ENCODE measurements at places on chromosomes 11 and 22.

DNA sequence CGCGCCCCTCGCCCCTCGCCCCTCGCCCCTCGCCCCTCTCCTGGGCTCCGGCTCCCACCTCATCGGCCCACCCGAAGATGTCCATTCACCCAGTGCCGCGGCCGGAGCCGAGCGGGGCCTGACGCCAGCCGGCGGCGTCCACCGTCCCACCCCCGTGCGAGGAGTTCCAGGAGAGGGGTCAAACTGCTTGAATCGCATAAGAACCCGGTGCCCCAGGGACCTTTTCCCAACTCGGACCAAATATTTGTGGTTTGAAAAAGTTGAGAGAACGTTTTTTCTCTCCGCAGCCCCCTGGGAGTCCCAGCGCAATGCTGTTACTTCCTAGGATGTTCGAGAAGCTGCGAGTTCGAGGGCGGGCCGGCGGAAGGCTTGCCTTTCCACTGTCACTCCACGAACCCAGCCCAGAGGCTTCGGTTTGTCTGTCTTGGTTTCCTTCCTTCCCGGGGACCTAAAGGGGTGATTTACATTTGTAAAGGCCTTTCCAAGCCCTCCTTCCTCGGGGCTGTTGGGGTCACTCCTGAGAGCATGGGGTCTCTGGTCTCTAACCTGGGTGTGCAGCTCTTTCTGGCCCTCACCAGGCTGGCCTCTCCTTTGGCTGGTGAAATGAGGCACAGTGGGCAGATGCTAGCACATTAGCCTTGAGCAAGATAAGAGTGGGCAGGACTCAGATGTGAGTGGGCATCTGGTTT, 38.0 kb downstream of the ETS1 start:
- DNase-seq, result no peak

DNA sequence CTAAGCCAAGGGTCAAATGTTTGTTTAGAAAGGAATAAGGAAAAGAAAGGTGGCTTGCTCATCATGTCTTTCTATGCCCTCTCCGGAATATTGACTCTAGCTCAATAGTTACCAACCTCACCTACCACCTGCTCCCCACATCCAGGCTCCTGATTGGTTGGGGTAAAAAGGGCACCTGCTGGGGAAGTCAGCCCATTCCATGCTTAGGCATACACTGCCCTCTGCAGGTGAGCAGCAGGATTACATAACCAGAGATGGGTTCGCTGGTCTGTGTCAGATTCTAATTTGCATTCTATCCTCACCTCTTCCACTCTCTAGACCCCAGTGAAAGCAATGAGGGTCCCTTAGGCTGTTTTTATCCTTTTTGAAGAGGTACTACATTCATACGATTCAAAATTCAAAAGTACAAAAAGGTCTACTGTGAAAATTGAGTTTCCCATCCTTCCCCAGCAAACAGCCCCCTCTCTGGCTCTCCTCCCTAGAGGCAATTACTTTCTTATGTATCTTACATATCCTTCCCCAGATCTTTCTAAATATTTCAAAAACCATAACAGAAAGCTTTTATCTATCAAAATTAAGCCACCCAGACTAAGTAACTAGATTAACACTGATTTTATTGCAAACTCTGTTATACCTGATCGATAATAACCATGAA, 98.0 kb upstream of the ASPHD2 start:
- DNase-seq, result peak; percentile 20

GRCh38 chr11:20235164-20235563, 74.9 kb upstream of the DBX1 start:
- DNase-seq, result no peak

- no peak for DNase-seq
Measured at GRCh38 chr11:116231543-116231942, 541.2 kb downstream of the BUD13 start.

GRCh38 chr11:96188243-96189006, 154.6 kb downstream of the MAML2 start:
- peak; percentile 92 for DNase-seq

- DNase-seq, result peak; percentile 94
Measured at GRCh38 chr11:10387206-10388083, 67.6 kb upstream of the AMPD3 start.

GRCh38 chr22:39446239-39446721, 10.5 kb upstream of the MGAT3 start:
- no peak for DNase-seq

DNA sequence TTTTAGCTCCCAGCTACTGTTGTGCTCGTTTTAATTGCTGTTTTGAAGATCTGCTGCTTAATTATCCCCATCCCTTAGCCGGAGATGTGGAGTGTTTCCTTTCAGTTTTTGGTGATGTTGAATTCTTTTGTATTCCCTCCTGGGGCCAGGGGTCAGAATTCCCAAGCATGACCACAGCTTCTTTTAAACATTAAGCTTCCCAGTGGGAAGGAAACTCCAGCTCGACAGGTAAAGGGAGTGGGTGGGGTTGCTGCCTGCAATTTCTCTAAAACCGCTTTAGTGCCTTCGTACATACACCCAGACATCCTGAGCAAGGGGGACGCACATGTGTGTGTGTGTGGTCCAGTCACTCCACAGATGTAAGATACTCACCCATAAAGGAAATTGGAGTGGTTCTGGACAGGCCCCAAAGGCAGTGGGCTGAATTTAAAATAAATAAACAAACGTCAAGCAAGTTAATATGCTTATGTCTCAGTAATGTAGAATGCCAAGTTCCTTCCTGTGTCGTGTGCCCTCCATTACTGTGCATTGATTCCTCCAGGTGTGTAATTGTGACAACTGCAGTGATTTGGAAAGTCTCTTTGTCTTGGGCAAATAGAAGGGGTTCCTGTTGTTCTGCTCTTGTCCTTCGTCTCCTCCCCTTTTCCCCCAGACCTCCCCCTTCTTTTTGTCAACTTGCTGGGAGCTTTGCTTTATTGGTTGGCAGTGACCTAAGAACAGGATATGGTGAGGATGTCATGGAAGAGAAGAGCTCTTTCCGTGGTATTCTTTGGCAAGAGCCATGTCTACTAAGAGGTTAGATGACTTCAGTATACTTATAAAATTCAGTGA, 19.2 kb upstream of the ADSL start:
- DNase-seq, result no peak

- DNase-seq, result no peak
Measured at GRCh38 chr22:43088627-43088983, 586 bp downstream of the TTLL1 start.

DNA sequence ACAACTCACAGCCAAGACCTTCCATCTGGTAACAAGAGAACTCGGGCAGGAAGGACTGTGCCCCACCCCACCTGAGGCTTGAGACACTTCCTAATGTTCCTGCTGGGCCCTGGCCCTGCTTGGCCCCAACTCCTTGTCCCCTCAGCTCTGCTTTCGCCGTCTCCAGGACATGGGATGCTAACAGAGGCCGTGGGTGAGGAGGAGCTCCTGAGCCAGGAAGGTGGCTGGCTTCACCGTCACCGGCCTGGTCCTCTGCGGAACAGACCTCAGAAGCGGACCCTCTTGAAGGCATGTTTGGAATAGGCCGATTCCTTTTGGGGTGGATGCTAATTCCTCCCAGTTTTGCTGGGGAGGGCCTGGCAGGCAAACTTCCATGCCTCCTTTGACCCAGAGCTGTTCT, 154.3 kb downstream of the CACNA1I start:
- no peak for DNase-seq

- no peak for DNase-seq
Measured at GRCh38 chr11:31160504-31161422, 208.8 kb downstream of the DCDC1 start.
